ENCODE measurements at places on chromosomes 16 and 17.

GRCh38 chr17:80030730-80031410, 4.8 kb downstream of the TBC1D16 start:
- DNase-seq: no peak

GRCh38 chr17:41147531-41148204, 2.0 kb downstream of the KRTAP4-5 start:
- no peak for DNase-seq

DNA sequence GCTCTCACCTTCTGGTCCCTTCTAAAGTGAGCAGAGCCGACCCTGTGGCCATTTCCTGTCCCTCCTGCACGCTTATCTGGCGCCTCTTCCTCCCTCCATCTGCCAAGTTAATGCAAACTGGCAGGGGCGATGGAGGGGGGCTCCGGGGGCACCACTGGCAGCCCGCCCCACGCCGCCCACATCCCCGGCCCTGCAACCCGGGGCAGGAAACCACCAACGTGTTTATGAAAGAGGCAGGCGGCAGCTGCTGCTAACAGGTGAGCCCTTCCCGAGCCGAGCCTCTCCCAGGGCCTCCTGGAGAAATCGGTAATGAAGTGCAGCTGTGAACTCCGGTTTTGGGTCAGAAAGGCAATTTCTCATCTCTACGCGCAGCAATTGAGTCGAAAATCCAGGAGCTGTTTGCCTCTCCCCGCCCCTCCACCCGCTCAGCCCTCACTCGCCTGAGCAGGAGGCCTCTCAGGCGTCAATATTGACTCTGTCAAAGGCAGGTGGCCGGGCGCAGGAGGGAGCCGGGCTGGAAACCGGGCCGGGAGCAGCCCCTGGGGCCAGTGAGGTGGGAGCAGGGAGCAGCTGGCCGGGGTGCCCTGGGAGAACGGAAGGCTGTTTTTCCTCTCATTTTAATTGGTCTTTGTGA, 164.4 kb upstream of the GSE1 start:
- DNase-seq: no peak

GRCh38 chr16:68779891-68780290, 42.8 kb downstream of the CDH1 start:
- DNase-seq: no peak

GRCh38 chr16:14324581-14324980, 253.5 kb downstream of the MRTFB start:
- no peak for DNase-seq

GRCh38 chr16:23279721-23280153, 22.4 kb upstream of the SCNN1B start:
- DNase-seq: peak; percentile 49

DNA sequence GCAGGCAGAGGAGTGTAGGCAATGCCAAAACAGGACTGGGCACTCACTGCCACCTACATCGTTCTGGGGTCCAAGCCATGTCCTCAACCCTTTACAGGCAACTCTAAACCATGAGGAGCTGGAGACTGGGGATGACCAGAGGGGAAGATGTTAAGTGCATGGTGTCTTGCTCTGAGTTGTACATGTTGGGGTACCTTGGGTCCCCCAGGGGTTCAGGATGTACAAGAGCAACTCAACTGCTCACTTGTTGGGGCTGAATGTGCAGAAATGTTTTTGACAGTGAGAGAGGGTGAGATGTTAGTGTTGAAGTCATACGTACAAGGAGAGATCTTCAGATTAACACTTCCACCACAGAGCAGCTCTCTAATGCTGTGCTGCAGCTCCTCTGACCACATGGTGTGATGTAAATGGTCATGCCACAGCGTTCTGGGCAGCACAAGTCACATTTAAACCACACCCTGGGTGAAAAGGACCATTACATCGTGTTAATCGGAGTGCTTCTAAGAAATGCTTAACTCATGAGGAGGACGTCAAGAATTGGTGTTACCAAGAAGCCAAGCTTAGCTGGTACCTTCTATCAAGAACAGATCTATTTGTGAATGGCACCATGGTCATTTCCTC, 2.4 kb downstream of the CCL18 start:
- DNase-seq: no peak

GRCh38 chr16:7351610-7352510, 19.2 kb downstream of the RBFOX1 start:
- DNase-seq: no peak

GRCh38 chr16:89936034-89936433, 12.5 kb upstream of the DEF8 start:
- DNase-seq: no peak

- DNase-seq: no peak
Observed at GRCh38 chr16:68512742-68513141, 26.3 kb upstream of the ZFP90 start.

DNA sequence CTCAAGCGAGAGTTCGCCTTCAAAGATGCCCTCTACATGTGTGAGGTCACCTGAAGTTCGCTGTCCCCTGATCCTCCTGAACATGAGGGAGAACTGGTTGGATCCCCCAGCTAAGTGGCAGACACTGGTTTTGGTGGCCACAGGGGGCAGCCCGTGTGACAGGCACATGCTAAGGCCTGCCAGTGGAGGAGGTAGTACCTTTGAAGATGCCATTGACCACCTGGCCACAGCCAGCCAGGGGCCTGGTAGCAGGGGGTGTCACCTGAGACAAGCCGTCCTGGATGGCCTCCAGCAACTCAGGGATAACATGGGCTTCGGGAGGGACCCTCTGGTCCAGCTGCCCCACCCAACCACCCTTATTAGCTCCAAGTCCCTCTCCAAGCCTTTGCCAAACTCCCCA, 7.3 kb upstream of the ALDH3A1 start:
- no peak for DNase-seq

All from foreskin fibroblast (primary cell).